ENCODE measurements at places on chromosomes 2 and 18.

GRCh38 chr2:19900931-19901441 lies 797 bp downstream of the TTC32 start:
- DNase-seq, result no peak

DNA sequence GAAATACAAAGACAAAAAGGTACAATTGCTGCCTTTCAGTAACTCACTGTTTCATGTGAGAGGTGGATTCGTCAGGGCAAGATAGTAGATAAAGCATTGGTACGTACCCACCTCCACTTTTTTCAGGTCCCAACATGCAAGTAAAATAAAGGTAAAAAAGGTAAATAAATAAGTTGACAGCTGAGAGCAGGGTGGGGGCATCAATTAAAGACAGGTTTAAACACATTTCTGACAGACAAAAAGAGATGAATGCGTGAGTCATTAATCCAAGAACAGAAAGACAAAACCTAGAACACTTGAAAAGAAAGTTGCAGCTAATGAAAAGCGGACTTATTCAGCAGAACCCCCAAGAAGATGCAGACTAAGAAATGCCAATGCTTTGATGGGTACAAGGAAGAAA lies 979.6 kb upstream of the CDH2 start:
- DNase-seq, result no peak

DNA sequence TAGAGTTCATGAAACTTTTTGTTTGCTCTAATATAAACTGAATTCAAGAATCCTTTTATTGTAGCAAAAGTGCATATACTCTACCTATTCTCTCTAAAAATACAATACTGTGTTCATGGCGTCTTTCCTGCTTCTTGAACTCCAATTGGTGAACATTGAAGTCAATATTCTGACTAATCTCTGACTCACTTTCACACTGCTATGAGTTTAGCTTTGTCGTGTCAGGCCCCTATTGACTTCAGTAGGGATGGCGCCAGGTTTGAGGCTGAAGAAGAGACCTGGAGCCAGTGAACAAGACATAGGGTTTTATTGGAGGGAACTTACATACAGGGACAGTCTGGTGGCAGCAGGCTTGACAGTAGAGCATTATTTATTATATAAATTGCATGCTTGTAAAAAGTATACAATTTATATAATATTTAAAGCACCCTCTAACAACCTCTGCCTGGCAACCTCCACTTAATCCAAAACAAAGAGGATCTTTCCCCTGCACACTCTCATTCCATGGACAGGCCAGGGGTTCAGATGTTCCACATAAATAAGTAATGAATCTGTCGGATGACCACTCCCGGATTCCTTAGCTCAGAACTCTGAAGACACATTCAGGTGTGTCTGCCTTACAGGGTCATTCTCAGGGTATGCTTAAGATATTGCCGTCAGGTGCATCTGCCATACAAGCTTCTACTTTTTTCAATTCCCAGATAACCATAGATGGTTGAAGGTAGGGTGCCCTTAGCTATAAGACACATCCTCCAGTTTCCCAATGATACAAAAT lies 141.0 kb downstream of the CERS6 start:
- DNase-seq, result no peak

DNA sequence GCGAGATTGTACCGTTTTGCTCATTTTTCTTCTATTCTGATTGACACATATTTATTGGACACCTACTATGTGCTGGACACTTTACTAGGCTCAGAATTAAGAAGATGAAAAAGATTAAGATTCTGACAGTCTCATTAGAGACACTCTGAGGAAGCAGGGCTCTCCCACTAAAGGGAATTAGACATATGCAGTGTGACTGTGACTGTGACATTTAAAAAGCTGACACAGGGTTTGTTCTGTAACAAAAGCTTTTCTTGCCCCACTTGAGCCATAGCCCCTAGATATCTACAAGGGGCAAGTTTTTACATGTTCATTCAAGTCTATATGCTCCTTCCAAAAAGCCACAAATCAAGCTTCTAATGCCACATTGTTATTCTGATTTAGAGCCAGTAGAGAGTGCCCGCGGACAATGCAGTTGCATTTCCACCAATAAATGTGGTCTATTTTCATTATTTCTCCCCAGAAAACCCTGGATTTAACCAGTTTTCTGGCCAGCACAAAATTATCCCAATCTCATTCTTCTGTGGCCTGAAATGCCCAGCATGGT lies 9.8 kb downstream of the ARHGAP25 start:
- DNase-seq, result no peak

GRCh38 chr2:98901291-98901690 lies 34.7 kb downstream of the CRACDL start:
- DNase-seq, result no peak

Data from NCI-H2227 treated with DMSO at 0.1 percent for 48 hours (cell line).